ENCODE measurements at places on chromosomes 1 and 21.

GRCh38 chr1:22196641-22197040 lies 53.7 kb upstream of the WNT4 start:
- DNase-seq = no peak

- DNase-seq = no peak
These were observed 379 bp downstream of the RER1 start for GRCh38 chr1:2391931-2392509.

DNA sequence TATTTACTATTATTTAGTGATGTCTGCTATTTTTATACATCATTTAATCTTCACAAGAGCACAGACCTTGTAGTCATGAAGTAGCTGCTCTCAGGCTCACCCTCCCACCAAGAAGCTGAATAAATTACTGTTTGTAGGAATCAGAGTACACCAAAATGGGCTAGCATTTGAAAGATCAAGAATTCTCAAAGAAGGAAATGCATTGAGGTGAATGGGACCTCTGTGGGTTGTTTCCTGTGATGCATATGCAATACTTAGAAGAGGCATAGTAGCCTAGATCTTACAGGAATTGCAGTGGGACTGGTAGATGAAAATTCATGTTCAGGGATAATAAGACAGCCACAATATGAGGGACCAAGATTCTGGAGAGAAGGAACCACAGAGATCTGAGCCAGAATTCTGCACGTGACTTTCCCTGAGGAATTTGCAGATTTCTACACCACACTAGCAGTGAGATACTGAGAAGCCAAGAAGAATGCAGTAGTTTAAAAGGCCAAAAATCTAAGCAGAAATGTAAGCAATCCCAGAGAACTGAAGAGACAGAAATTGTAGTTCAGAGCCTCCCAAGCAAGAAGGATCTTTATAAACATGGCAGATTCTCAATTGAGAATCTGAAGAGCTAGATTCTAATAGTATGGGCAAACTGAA lies 307.0 kb downstream of the ST6GALNAC3 start:
- no peak for DNase-seq

DNA sequence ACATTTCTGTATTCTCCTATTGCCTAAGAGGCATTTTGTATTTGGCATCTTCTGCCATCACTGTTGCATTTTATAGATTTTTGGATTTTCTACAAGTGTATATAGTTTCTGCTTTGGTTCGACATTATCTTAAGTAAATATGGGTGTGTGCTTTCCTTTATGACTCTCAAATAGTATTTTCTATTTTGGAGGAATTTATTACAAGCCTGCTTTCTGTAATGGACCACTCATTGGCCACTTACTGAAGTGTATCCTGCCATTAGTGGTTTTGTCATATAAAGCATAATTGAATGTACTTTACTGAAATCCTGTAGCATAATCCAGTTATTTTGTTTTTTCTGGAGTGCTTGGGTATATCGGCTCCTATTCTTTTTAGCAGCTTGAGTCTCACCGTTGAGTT lies 184.3 kb downstream of the PATJ start:
- no peak for DNase-seq

DNA sequence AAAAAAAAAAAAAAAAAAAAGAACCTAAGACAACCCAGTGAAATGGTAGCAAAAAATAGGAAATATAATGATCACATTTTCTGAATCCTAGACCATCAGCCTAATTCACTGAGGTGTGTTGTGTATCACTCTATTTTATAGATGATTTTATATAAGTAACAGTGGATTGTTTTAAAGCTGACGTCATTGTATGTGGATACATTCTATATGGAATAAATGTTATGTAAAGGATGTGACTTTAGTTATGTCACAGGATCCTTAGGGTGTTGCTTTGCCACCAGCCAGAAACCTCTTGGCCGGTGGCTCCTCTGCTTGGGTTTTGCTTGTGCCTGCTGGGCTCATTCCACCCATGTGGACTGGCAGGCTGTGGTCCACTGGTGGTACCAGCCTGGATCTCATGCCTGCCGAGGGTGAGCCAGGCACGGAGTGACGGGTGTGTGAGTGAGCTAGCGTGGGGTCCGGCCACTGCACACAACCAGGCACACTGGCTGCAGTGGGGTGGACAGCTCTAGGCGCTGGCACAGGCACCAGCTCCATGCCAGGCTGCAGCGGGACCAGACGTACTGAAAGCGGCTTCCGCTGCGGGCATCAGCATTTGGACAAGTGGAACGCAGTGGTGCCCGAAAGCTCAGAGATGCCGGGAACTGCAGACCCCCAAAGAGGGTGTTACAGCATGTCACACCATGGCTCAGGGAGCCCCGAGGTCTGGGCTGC lies 44.5 kb downstream of the ZBTB8OS start:
- DNase-seq = no peak

DNA sequence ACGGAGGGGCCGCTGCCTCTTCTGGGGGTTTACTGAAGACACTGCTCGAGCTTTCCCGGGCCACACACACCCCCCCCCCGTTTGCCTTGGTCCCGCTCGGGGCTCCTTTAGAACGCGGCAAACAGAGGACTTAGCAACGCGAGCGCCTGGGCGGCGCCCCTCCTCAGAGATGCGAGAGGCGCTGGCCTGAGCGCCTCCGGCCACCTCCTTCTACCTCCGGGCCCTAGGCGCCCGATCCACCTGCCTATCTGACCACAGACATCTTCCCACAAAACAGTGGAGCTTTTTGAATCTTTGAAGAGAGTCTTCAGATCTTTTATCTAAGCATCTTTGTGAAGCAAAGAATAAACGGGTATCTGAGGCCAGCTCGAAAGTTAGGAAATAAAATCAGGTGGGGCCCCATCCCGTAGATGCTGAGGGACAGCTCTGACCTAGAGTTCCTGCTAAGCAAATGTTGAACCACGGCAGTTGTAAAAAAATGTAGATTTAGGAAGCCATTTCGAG lies 436 bp upstream of the TTLL7 start:
- no peak for DNase-seq

GRCh38 chr1:158570480-158570879 lies at the start of gene OR6P1:
TSS of gene OR6P1 (minus strand) at chr1:158570580. CDS start at chr1:158563604, 6,976 bp downstream.
- no peak for DNase-seq

- no peak for DNase-seq
These were observed 11.2 kb upstream of the SLAMF9 start for GRCh38 chr1:159965263-159965662.

GRCh38 chr1:93659822-93660503 lies 21.7 kb downstream of the BCAR3 start:
- no peak for DNase-seq

DNA sequence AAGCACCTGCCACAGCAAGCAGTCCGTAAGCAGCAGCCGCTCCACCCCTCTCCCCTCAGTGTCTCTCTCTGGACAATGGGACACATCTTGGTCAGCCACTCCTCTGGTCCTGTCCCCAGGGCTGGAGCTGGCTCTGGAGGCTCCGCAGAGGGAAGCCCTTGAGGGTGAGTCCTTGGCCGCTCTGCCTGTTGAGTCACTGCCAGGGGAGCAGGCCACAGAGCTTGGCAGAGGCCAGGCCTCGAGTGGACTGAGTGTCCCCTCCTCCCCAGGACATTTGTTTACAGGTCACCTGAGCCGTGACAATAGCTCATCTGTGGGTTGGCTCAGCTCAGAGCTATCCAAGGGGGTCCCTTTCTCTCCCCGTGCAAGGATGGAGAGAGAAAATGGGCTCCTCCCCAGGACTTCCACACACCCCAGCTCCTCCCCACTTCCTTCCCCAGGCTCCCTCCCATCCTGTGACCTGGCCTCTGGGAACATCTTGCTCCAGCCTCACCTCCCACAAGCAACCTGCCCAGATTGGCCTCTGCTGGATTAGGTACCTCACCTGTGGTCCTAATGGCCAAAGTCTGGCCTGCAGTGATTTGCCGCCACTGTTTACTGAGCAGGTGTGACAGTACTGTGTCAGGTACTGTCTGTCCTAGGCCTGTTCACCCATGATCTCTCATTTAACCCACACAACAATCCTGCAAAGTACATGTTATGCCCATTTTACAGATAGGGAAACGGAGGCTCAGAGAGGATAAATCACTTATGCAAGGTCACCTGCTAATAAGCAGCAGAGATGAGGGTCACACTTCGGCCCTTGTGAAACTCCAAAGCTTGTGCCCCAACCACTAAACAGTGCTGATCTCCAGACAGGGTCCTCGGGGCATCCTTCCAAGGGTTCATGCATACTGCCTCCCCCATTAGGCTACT lies 4.8 kb downstream of the FAM131C start:
- no peak for DNase-seq
